NCI-H2081 (cell line): ENCODE measurements at places on chromosomes 2 and 18.
A peak's percentile ranks its signal among the peaks of the same experiment; 100 is the strongest.

GRCh38 chr2:74316627-74317295 lies 26.5 kb downstream of the SLC4A5 start:
- DNase-seq = no peak

- DNase-seq = no peak
Observed at GRCh38 chr2:116988303-116988702, 826.2 kb upstream of the DDX18 start.

- no peak for DNase-seq
Observed at GRCh38 chr2:160394153-160394552, 99.5 kb downstream of the RBMS1 start.

DNA sequence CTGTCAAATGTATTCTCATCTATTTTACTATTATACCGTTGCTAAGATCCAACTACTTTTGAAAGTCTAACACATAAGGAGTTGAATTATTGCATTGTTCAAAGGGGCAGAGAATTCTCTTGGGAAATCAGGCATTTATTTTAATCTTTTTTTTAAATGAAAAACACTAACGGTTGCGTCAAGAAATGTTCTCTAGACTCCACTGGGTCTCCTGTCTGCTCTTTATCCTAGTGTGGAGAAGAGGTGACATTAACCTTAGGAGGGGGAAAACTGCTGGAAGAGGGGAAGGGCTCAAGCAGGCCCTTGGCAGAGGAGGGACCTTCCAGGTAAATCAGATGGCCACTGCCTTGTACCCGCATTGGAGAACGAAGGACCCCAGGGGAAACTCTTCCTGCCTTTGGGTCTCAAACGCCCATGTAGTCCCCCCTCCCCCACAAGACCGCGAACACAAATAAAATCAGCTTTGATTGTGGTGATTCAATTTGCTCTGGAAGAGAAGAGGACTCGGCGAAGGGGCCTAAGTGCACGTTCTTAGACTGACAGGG lies 1.1 kb upstream of the APCDD1 start:
- DNase-seq = no peak

GRCh38 chr2:86491088-86491487 lies 49.9 kb downstream of the KDM3A start:
- DNase-seq = no peak

GRCh38 chr2:67650291-67651133 lies 253.4 kb downstream of the ETAA1 start:
- DNase-seq = no peak

DNA sequence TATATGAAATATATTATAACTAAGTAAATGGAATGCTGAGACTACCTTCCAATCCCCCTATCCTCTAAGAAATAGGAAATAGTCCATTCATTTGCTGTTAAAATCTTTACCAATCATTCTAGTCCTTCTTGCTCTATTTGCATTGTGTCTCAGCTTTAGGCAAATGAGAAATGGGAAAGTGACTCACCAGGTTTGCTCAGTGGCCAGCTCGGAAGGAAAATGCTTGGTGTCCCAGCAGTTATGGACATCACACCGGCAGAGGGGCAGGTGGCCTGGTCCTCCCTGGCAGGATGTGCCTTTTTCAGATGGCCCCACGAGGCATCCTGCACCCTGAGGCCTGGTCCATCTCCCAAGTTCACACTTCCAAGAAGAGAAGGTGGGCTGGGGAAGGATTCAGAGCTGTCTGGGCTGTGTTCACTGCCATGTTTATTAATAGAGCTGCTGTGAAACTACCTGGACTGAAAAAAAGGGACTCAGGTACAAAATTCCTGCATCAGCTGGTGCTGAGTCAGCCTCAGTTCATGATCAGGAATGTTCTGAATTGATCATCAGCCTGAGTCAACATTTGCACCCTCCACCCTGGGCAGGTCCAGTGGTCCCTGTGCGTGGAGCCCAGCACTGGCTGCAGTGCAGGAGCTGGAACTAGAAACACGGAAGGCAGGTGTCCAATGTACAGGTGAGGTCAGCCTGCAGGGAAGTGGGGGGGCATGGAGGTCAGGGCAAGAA lies 60.1 kb upstream of the ARL4C start:
- no peak for DNase-seq

DNA sequence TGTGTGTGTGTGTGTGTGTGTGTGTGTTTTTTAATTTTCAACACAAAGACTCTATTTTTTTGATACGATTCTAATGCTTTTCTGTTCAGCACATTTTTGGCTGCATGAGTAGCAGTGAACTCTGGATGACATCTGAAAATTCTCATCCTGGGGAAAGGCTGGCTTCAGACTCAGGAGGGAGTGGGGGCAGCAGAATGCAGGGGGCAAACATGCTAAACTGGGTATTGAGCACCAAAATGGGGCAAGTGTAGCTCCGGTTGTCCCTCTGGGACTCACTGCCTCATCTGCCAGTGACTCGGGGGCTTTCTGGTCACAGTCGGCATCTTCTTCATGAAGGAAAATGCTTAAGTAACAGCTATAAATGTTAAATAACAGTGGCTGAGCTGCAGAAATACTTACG lies 116.8 kb upstream of the PID1 start:
- no peak for DNase-seq

DNA sequence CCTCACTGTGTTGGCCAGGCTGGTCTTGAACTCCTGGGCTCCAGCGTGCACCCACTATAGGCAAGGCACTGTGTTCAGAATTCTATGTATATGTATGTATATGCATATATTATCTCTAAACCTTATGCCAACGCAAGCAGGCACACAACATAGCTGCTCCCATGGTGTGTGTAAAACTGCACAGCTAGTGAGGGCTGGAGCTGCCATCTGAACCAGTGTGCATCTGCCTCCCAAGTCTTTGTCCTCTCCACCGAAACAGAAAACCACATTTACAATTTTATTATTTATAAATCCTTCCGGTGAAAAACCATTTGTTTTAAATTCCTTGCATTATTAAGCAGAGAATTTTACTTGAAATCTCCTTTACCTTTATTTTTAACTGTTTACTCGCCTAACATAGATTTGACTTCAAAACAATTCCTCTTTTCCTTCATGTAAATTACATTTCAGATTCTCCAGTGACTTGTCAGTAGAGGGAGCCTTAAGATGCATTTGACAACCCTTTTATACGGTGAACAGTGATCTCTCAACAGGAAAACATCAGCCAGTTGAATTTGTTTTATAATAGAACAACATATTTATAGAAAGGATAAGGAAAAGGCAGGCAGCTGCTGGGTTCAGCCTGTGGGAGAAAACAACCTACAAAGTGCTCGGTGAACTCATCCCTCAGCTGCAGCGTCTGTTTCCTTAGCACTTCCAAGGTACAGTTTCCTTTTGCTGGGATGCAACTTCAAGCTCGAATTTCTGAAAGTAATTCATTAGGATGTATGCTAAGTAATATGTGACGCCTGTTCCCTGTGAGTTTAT lies 101.2 kb downstream of the MYT1L start:
- peak; percentile 63 for DNase-seq

DNA sequence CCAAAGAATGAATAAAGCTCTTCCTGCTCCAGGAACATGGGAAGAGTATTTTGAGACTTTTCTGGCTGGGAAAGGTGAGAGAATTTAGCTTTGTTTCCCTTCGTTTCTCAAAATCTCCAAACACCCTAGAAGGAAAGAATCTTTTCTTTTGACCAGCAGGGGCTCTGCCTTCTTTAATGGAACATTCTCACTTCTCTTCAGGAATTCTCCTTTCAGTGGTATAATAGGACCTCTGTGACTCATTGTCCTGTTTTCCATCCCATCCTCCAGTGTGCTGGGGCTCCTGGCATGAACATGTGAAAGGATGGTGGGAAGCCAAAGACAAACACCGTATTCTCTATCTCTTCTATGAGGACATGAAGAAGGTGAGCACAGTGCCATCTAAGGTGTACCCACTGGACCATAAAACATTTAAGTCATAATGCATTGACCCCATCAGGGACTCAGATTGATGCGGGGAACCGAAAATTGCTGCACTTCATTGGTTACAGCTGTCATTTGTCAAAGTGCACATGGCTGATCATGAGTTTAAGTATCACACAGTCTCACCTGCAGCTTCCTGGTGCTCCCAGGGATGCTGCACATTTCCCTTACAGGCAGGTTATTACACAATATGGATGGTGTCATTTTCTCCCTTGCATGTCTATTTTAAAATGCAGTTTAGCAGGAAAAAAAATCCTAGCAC lies 5.5 kb downstream of the SULT1C4 start:
- DNase-seq = no peak

DNA sequence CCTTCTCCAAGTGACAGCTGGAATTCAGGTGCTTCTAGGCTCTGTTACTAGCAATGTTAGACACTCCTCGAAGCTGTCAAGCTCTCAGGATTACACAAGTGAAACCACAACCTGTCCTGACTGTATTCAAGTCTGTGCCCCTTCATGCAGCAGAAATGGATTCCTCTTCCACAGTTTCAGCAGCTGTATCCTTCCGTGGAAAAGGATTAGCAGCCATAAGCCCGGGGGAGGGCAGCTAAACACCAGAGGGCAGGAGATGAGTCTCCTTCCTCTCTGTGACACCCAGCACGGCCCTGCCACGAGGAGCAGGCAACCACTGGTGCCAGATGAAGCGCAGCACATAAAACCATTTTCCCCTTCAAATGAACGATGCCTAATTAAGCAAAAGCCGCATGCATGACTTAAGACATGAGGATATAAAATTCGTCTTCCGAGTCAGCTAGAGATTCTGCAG lies 1.2 kb downstream of the ST3GAL5 start:
- DNase-seq = peak; percentile 47

DNA sequence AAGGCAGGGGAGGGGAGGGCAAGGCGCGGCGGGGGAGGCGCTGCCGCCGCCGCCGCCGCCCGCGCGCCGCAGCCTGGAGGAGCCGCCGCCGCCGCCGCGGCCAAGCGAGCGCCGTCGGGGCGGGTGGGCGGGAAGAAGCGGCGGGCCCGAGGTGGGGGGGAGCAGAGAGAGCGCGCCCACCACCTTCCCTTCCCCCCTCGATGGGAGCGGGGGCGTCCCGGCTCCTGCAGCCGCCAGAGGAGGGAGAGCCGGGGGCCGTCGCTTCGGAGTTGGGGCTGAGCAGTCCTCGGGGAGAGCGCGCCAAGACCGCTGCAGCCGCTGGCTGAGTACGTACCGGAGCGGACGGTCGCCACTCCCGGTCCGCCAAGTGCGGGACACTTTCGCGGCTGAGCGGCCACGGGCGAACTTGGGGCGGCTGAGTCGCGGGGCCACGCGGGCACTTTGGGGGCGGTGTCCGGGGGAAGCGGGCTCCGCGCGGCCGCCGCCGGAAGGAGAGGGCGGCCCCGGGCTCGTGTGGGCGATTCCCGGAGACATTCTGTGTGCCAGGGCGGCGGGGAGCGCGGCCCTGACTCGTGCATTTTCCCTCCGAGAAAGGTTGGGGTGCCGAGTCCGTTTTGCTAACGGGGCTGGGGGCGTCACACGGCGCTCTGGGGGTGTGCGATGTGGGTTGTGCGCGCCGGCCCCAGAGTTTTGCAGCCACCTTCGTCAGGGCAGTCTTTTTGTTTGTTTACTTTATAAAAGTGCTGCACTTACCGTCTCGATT lies at the start of gene NAB1:
Gene NAB1, plus strand, starts transcription at position 49 of the 763 bp plus-strand sequence. CDS start 10,094 bp downstream, outside the sequence.
- DNase-seq = peak; percentile 57

GRCh38 chr2:69212238-69213028 lies 174.6 kb downstream of the GFPT1 start:
- no peak for DNase-seq

DNA sequence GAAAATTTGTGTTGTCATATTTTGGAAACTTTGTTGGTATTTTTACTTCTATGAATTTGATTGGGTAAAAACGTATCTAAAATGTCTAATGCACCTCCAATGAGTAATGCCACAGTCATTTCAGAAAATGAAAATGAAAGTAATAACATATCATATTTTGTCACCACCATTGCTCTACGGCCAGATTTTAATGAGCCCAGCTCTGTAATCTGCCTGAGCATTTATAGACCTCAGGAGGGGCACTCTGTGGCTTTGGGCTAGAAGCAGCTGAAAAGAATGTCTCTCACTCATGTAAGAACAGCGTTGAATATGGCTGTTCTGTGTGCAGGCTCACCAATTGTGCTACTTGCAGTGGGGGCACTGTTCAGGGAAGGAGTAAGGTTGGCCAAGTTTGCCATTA lies 32.7 kb upstream of the ABCA12 start:
- no peak for DNase-seq

GRCh38 chr2:56014046-56014730 lies 90.6 kb upstream of the EFEMP1 start:
- DNase-seq = peak; percentile 95

GRCh38 chr2:230627806-230628724 lies 84.6 kb upstream of the CAB39 start:
- DNase-seq = no peak
